ENCODE measurements at places on chromosomes 1 and 21. TPM values are rescaled to one million over a fixed set of nuclear protein-coding genes. Genes with fewer than 3 reads are reported as not detected.

DNA sequence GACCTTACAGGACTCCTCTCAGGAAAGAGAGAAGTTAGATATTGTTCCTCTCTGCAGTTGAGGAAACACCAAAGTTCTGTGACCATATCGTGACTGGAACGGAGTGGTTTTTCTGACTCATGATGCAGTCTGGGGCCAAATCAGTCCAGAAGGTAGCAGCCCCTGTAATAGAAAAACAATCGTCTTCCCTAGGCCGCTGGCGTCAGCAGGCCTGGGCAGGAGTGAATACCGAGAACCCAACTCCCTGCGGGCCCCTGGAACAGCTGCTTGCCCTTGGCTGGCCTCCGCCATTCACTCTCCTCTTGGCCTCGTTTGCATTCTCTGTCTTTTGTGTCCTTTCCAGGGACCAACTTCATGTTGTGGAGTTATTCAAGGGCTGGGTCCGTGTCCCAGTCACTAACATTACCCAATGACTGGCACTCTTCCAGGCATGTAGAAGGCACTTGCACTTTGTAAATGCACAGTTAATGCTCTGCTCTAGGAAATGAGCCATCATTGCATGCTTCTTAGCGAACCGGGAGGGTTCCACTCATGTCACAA, 10.9 kb upstream of the CD101 start:
- no peak for DNase-seq

DNA sequence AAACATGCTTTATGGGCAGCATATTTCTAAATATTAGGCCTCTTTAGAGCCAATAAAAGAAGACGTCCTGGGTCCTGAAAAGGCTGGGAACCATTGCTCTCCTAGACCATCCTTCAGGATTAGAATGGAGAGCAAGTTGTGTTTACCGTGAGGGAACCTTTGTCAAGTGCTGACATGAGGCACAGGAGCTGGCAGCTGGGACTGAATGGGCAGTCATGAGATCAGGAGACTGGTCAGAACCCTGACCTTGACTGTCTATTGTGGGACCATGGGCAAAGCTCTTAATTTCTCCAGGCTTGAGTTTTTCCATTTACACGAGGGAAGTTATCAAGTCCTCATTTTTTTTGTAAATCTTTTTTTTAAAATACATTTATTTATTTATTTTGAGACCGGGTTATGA, 5.2 kb downstream of the PFKFB2 start:
- DNase-seq: no peak

The PTGFR gene
- polyA plus RNA-seq: 9.2 TPM

GRCh38 chr1:18079941-18080735, 27.5 kb upstream of the IGSF21 start:
- no peak for DNase-seq

The RAB3B gene
- polyA plus RNA-seq: 0.44 TPM

DNA sequence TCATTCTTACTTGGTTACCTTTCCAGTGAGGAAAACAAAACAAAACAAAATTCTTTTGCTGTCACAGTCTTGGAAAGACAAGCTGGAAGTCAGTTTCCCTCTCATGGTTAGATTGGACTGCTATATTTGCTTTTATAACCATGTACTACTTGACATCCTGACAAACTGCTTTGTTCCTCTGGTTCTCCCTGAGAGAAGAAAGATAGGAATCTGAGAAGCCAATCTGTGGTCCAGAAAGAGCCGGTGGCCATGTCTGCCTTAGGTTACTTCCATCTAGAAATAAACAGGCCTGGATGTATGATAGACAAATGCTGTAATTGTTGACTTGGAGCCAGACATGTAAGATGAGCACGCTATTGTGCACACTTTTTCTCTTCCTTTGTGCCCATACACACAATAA, 330.0 kb downstream of the BRINP3 start:
- no peak for DNase-seq

DNA sequence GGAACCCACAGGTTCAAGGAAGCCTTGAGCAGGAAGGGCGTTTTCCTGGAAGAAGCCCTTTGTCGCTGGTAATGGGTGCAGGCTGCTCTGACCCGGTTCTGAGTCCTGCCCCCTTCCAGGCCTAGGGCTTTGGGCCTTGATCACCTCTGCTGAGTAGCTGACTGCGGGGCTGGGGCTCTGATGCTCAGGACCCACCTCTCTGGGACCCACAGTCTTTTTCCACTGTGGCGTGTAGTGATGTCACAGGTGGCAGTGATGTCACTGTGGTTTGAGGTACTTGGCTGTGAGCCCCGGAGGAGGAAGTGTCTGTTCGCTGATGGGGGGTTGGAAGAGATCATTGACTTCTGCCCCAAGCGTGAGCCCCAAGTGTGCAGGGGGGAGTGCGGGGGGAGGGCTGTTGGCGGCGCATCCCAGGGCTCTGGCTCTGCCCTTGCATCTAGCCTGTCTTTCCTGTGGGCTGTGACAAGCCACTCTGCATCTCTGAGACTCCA, 6.9 kb downstream of the TNFRSF1B start:
- DNase-seq: no peak

The SH3D21 gene
- 1.8 TPM for polyA plus RNA-seq

The FMO4 gene
- polyA plus RNA-seq: 3.2 TPM

The MX2 gene
- 8.2 TPM for polyA plus RNA-seq

The ALX3 gene
- polyA plus RNA-seq: 0.15 TPM

GRCh38 chr1:33248244-33248643, 8.0 kb upstream of the ZNF362 start:
- DNase-seq: no peak

DNA sequence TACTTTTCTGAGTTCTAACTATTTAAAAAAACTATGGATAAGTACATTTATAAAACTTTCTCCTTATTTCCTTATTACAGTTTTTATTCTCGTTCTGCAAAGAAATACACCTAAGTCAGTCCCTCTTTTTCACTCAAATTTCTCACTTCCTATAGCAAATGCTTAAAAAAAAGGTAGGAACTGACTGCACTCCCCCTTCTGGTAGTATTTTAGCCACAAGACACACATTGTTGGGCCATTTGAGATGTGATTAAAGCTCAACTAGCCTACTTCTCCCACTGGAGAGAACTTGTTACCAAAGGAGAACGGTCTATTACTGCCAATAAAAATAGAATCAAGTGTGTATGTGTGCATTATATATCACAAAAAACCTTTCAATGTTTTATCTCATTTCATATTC, 521.9 kb upstream of the PRMT6 start:
- DNase-seq: no peak

The LENEP gene
- polyA plus RNA-seq: not detected

The UTP25 gene
- 4.3 TPM for polyA plus RNA-seq

- no peak for DNase-seq
Observed at GRCh38 chr1:81760477-81761097, 40.1 kb upstream of the ADGRL2 start.

GRCh38 chr1:62209931-62210595, 15.4 kb downstream of the L1TD1 start:
- no peak for DNase-seq

- DNase-seq: no peak
Observed at GRCh38 chr21:27570306-27570868, 603.5 kb upstream of the ADAMTS5 start.

GRCh38 chr21:14116080-14116481, 94.7 kb downstream of the LIPI start:
- no peak for DNase-seq

The SPRR2B gene
- not detected for polyA plus RNA-seq

GRCh38 chr21:39033878-39034589, 149.2 kb downstream of the PSMG1 start:
- DNase-seq: no peak

DNA sequence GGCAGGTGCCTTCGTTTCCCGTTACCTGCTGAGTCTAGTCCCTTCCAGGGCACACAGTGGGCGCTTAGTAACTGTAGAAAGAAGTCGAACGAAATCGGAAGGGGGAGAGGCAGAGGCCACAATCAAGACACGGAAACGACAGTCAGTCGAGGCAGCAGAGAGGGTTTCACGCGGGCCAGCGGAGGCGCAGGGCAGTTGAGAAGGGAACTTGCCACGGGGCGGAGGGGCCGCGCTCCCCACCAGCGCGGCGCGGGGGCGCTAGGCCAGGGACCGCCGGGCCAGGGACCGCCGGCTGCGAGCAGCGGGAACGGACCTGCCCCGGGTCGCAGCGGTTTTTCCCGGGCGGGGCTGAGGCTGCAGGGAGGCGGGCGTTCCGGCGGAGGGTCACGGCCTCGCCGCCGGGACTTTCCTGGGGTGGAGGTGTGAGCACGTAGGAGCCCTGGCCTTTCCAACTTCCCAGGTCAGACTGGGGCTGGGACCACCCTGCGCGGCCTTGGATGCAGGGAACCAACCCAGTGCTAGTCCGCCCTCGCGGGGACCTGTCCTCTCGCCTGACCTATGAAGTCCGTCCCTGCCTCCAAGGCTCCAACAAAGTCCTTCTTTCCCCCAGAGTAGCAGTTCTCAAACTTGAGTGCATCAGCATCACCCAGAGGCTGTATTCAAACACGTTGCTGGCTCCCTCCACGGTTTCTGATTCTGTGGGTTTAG, 150.1 kb upstream of the FGGY start:
- DNase-seq: no peak

GRCh38 chr21:38949070-38949380, 143.3 kb downstream of the ETS2 start:
- DNase-seq: no peak

The LMX1A gene
- polyA plus RNA-seq: 0.29 TPM

DNA sequence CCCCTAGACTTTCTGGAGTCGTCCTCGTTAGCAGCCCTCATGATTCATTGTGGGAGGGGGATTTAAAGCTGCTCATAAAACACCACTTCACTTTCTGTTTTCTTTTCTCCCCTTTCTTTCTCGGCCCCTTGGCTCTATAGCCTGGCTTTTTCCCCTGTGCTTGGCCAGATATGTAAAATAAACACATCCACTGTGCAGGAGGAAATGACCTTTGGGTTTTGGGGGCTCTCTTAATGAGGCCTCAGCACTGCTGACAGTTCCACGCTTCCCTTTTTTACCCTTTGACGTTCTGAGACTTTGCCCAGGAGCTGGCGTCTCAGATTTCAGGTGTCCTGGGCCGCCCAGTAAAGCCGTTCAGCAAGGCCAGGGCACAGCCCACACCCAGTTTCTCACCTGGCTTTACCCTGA, 65.7 kb downstream of the RUNX3 start:
- no peak for DNase-seq

DNA sequence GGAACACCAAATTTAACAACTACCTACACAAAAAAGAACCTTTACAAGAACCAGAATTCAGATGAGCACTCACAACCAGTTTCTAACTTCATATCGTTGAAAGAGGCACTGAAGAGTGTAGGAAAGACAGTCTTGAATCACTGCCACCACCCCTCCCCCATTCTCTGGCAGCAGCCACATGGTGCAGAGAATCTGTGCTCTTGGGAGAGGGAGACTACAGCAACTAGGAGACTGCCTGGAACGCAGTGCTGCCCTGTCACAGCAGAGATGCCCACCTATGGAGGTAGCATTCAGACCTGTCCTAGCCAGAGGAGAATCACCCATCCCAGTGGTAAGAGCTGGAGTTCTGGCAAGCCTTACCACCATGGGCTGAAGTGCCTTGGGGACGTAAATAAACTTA, 7.3 kb downstream of the CCN1 start:
- DNase-seq: no peak

GRCh38 chr1:41878495-41878894, 40.2 kb downstream of the HIVEP3 start:
- no peak for DNase-seq

- DNase-seq: no peak
Observed at GRCh38 chr1:221993444-221993948, 251.6 kb upstream of the DUSP10 start.

The TMEM269 gene
- polyA plus RNA-seq: 0.05 TPM

GRCh38 chr1:167955915-167956314, 19.0 kb upstream of the MPC2 start:
- no peak for DNase-seq

GRCh38 chr21:32137266-32137665, 141.6 kb downstream of the MIS18A start:
- DNase-seq: no peak

The LRRC53 gene
- polyA plus RNA-seq: not detected

DNA sequence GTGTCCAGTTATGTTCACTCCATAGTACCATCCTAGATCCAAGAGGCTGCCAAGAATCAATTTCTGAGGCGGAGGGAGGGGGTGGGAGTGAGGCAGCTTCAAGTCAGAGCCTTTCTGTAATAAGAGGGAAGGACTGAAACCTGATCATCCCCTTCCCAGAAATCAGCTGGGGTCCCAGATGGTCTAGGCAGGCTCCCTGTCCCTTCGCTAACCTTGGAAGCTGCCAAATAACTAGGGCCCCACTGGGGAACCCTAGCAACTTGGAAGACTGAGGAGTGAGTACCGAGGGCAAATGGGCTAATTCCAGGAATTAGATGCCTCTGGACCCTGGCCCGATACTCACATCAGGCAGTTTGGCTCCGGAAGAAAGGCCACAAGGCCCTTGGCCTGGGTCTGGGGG, 113.3 kb downstream of the NAV1 start:
- DNase-seq: no peak

DNA sequence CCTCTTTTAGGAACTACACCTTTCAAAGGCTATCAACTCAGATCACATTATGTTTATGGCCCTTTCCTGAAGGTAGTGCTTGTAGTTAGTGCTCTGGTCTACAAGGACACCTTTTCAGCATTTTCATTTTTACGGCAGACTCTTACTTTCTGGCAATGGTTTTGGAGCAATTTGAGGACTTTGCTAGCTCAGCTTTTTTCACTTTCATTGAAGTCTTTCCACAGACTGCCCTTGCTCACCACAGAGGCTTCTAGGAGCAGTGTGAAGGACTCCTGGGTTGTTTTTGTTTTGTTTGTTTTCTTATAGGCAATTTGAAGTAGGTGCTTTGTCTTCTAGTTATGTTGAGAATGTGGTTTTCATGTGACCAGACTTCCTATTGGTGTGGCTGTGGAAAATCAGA, 43.1 kb downstream of the CD55 start:
- DNase-seq: no peak

DNA sequence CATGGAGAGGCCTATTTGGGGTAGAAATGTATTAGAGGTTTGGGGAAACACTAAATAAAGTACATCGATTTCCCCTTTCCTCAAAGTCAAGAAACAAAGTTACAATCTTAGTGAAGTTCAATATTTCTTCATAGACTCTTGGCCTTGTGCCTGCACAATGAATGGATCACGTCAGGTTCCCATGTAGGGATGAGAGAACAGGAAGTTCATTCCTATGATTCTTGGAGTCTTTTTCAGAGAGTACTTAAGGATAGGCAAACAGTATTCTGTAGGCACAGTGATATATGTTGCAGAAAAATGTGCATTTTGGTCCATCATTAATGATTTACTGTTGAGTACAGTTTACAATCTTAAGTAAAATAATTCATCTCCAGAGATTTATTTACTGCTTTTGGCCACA, 275.5 kb downstream of the RGS7 start:
- DNase-seq: no peak

The FOXO6 gene
- 1.2 TPM for polyA plus RNA-seq

GRCh38 chr1:4754816-4755215, 100.4 kb downstream of the AJAP1 start:
- DNase-seq: no peak

The AGRN gene
- polyA plus RNA-seq: 38.7 TPM

DNA sequence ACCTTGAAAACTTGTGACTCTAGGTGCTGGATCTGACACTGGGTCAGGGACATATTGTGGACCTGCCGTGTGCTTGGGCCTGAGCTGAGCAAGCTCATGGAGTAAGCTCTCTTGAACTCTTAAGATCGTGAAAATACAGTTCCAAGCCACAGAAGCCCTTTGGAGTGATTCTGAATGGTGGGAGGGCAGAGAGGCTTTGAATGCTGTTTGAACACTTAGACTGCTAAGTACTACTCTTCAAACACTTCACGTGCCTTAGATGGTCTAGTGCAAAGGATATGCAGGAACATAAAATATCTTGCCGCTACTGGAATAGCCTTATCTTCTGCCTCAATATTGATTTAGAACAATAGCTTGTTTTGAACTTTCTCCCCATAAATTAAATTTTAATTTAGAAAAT, 21.6 kb downstream of the ROR1 start:
- DNase-seq: no peak

The LMO4 gene
- polyA plus RNA-seq: 89.5 TPM

GRCh38 chr1:43466403-43466802, 12.7 kb upstream of the HYI start:
- DNase-seq: no peak

Data from urinary bladder (tissue), 4 donors.